ENCODE measurements at places on chromosomes 5 and 9.

DNA sequence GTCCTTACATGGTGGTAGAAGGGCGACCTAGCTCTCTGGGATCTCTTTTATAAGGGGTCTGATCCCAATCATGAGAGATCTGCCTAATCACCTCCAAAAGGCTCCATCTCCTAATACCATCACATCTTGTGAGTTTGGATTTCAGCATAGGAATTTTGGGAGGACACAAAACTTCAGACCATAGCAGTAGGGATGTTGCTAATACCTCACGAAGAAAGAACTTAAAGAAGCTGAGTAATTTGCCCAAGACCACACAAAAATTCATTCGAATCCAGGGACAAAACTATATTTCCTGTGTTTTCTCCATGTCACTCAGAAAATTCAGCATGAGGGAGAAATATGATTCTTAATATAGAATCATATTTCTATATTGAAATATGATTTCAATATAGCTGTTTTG, 32.7 kb downstream of the MTAP start:
- DNase-seq, result no peak

DNA sequence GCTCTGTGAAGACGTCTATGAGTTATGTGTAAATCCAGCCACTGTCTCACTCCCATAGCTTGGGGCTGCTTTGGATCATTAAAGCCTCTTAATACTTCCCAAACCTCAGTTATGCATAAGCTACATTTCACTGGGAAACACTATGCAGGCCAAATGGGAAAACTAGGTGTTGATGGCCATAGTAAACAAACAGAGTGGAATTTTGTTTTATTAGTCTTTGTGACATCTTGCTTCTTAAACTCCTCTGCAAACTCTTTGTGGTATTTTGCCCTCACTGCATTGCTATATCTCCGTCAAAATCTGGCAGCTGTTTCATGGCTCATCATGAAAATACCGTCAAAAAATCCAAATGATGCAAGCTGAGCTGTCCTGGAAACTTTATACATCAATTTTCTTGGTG, 167.2 kb upstream of the HMHB1 start:
- no peak for DNase-seq

GRCh38 chr5:73121119-73121463, 716 bp downstream of the TMEM171 start:
- DNase-seq, result no peak

- DNase-seq, result no peak
These were observed 72.9 kb downstream of the ANGPTL2 start for GRCh38 chr9:127049581-127049980.

DNA sequence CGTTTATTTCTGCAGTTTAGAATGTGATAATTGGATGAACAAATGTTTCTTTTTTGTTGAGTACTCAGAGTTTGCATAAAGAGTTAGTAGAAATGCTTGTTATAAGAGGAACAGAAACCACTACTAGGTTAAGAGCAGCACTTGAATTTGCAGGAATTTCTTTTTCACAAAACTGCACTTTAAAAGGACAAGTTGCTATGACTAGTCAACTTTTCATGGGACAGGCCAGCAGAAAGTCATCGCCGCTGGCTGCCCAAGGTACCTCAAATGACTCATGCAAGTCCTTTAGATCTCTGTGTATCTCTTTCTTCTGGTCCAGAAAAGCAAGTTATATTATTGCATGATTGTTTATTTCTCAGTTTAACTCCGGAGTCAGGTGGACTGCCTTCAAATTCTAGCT, 97.3 kb upstream of the HMHB1 start:
- DNase-seq, result no peak

- peak; percentile 72 for DNase-seq
These were observed 1.2 kb downstream of the LOX start for GRCh38 chr5:122076669-122077365.

DNA sequence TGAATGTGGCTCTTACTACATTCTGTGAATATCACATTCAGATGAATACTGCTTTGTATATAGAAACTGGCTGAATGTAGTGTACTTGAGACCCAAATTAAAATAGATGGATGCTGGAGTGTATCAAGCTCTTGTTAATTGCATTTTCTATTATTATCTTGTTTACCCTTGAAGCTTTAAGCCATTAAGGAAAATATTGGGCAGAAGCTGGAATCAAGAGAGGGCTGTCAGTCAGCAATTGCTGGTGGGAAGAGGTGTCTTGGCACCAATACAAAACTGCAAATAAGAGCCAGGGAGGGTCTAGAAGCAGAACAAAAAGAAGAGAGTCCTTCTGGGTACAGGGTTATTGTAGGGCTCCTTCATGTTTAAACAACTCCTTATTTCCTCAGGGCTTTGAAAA, 38.8 kb downstream of the MUSK start:
- no peak for DNase-seq

DNA sequence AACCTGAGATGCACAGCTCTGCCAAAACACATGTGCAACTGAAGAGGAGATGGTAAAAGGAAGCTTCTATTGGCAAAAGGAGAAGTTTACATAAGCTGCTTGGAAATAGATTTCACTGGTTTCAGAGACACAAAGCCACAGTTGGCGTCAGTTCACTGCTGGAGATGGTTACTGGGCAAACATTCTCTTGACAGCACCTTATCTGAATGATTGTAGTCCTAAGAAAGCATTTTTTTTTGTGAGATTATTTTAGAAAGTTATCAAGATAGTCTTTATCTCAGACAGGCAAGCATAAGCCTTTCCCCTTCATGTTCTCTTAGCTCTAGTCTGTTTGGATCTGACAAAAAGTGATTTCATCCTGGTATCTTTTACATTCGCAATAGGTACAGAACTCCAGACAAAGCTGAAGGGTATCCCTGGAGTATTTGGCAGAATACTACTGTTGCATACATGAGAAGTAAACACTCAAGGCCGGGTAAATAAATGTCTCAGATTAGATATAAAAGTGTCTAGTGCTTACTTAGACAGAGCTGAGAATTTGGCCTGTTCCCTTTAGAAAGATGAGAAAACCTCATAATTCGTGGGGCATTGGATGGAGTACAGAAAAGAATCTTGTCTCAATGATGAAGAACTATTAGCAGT, 1668.0 kb upstream of the NUDT12 start:
- DNase-seq, result peak; percentile 44

DNA sequence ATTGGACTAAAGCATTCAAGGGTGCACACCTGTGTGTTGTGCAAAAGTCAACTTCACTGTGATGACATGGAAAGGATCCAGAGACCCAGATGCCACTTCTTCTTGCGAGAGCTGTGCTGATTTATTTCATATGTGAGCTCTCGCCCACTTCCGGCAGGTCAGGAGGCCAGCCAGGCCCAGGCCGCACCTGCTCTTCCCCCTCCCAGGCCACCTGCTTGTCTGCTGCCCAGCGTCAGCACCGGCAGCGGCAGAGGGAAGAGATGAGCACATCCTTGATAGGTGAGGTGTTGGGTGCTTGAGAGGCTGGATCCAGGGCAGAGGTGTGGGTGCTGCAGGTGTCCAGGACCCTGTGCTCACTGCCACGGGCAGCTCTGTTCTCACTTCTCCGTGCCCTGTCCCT, 242.9 kb downstream of the FANCC start:
- DNase-seq, result peak; percentile 55

GRCh38 chr9:83061036-83061435, 1.9 kb downstream of the RASEF start:
- no peak for DNase-seq

GRCh38 chr9:99040911-99041582, 63.9 kb upstream of the TGFBR1 start:
- no peak for DNase-seq

DNA sequence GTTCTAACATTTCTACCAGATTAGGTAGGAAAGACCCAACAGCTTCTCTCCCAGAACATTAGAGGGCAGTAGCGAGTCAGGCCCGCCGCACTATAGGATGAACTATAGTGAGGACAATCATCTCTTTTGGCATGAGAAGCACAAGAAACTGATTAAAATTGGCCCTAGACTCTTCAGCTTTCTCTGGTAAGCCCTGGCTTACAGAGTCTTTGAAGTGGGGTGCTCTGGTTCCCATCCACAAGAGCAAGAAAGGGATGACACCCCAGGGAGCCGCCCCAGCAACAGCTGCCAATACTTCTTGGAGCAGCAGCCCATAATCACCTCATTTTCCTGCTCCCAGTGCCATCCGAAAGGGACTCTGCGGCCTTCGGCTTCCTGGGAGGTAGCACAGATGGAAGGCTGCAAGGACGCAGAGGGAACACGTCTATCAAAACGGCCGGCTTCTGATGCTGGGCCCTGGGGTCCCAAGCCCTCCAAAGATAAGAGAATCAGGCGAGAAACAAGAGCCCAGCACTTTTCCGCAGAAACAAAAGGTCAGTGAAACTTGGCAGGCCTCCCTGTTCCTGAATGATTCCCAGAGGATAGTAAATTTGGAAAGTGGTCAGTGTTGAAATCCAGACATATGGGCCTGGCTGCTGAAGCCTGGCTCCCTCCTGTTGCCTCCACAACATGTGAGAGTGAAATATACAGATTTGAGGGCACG, 69.3 kb downstream of the HSD17B3 start:
- DNase-seq, result no peak

- no peak for DNase-seq
These were observed 91.8 kb upstream of the ZNF366 start for GRCh38 chr5:72599065-72599433.

DNA sequence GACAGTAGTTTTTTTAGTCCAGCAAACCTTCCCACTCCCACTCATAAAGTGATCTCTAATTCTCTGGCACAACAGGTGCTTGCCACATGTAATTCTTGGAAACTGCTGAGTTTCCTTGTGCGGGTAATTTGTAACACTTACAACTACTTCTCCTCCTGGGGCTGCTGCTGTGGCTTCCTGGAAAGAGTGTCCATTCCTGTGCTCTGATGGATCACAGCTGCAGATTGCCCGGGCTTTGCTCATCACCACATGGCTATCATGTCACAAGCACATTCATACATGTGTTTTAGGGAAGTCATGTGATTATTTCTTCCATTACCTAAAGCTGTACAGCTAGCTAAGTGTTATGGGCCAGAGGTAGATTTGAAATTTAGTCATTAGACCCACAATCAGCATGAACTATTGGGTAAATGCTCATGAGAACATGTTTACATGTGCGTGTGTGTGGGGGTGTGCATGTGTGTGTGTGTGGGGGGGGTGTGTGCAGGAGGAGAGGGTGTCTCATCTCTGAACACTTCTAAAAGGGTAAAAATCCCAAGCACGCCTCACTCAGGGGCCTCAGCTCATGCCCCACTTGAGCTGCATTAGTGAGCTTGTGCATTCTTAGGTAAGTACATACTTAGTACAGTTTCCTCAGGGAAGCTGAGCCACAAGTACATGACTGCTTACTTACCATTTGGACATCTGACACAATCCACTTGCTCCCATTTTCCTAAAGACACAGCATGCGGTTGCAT, 118.1 kb upstream of the CCDC112 start:
- DNase-seq, result no peak

GRCh38 chr5:94407023-94407422, 211.4 kb downstream of the KIAA0825 start:
- no peak for DNase-seq

- no peak for DNase-seq
These were observed 115.3 kb downstream of the CD180 start for GRCh38 chr5:67081261-67081660.

GRCh38 chr9:133282464-133283238, 7.7 kb upstream of the ABO start:
- DNase-seq, result no peak

DNA sequence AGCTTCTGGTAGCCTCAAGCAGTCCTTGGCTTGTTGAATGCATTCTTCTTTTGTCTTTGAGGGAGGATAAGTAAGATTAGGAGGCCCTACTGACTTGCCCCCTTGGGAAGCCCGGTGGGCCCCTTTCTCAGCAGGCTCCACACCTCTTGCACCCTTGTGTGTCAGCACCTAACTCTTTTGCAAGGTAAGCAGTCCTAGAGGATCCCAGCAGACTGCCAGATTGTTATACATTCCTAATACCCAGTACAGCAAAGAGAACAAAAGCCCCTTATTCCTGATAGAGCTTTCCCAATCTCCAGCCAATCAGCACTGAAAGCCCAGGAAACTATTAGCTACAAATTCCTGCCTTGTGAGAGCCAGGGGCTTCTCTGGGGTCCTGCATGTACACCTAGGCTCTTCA, 152.8 kb downstream of the RAB3C start:
- no peak for DNase-seq

GRCh38 chr9:19690128-19690527, 98.7 kb downstream of the SLC24A2 start:
- DNase-seq, result no peak

DNA sequence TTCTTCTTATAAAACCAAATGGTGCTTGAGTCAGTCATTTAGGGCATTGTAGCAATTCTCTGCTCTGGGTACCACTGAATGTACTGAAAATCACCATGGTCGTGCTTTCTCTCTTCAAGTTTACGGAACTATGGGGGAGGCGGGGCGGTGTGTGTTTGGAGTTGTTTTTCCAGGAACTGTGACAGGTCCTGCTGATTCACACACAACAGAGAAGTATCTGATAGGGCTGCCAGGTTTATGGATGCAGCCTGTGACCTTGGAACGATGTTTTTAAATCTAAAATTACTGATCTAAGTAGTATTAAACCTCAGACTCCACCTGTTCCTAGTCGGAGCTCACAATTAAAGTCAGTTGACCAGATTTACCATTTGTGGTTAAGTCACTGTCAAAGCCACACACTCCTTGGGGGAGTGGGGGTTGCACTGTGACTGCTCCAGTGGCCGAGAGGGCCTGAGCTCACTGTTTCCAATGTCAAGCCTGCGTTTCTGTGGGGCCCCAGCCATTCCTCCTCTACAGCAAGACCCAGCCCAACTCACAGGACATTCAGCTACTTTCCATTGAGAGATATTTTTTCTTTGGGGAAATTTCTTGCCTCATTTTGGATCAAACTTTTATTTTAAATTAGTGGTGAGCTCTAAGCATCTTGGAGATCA, 44.4 kb downstream of the GADD45G start:
- no peak for DNase-seq

GRCh38 chr5:65906256-65906655, 20.1 kb upstream of the ERBIN start:
- no peak for DNase-seq

GRCh38 chr5:123088031-123088805, 823 bp upstream of the PRDM6 start:
- DNase-seq, result no peak

DNA sequence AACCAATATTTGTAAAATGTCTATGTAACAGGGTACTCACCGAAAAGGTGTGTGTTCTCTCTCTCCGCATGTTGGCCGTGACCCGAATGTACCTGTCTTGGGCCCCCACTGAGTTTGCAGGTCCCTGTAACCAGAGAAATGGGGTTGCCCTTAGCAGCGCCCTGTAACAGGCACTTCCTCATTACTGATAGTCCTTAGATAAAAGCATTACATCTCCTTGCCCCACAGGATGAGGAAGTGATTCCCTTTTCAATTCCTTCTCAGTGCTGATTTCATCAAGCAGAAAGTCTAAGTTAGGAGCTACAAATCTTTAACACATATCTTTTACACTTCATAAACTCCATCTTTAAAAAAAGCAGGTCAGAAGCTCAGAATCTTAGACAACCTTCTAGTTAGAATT, 15.2 kb upstream of the HMHB1 start:
- no peak for DNase-seq

DNA sequence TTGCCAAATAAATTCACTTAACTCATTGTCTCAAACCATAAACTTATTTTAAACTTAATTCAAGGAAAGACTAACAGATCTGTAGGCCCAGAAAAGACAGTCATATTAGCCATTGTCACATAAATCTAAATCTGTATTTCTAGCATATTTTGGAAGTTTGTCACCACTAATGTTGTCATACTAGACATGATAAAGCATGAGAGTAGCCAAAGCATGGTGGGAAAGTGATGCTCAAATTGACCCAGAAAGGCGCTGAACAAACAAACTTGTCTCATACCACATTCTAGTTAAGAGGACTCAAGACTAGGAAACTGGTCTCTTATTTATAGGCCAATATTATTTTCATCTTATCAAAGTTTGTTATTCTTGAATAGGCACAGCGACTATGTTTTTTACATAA, 99.4 kb downstream of the VCAN start:
- DNase-seq, result no peak

GRCh38 chr9:18499062-18499461, 25.1 kb downstream of the ADAMTSL1 start:
- no peak for DNase-seq
